ENCODE measurements at places on chromosomes 1 and 21.

GRCh38 chr1:43932786-43933385 is 715 bp upstream of the ARTN start:
- DNase-seq, result no peak

- DNase-seq, result peak; percentile 26
Observed at GRCh38 chr1:88455621-88456256, 228.3 kb upstream of the PKN2 start.

DNA sequence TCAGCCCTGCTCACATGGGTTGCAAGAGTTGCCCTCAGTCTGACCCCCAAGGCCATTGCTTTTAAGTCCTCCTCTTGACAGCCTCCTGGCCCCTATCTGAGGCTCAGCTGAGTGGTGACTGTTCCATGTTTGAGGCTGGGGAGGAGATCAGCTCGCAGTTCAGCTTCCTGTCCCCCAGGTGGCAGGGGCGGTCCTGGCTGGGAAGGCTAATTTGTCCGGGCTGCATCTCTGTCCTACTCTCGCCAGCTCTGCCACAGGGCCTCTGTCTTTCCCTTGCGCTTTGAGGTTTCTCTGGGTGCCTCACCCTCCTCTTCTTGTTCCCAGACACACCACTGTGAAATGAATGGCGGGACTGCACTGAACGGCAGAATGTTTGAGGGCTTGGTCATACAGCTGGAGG is 157.3 kb downstream of the KCNJ6 start:
- DNase-seq, result peak; percentile 19

GRCh38 chr1:207651583-207651982 is 6.7 kb downstream of the CR1L start:
- no peak for DNase-seq

DNA sequence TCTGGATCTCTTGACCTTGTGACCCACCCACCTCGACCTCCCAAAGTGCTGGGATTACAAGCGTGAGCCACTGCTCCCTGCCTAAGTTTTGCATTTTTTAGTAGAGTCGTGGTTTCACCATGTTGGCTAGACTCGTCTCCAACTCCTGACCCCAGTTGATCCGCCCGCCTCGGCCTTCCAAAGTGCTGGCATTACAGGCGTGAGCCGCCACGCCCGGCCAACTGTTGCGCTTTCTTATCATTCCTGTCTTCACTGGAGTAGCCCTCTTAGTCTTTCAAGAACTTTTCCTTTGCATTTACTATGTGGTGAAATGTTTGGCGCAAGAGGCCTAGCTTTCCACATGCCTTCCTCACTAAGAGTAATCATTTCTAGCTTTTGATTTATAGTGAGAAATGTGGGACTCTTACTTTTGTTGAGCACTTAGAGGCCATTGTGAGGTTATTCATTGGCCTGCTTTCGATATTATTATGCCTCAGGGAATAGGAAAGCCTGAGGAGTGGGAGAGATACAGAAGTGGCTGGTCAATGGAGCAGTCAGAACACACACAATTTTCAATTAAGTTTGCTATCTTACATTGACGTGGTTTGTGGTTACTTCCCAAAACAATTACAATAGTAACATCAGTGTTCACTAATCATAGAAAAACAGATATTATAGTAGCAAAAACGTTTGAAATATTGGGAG is 111.0 kb downstream of the ZMYM4 start:
- DNase-seq, result no peak

DNA sequence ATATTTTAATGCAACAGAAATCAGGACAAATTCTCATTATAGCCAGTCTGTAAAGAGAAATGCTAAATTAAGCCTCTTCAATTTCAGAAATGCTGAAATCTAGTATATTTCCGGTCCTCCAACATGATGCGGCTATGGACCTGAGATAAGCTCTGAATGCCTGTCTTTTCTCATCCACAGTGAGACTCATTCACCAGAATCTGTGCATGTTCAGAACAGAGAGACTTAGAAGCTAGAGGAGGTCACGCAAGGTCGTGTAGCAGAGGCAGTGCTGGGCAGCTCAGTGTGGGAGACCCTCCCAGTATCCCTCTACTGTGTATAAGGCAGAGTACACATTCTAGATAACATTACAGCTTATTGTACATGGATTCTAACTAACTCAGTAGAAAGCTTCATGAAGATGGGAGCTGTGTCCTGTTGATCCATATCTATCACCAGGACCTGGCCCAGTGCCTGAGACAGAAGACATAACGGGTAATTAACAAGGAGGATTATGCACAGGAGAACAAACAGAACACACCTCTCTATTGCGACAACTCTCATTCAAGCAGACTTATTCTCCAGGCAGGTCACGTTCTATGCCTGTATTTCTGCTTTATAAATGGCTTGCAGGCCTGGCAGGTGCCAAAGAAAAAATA is 97.0 kb upstream of the COA6 start:
- no peak for DNase-seq

- no peak for DNase-seq
Observed at GRCh38 chr1:36560177-36560576, 77.5 kb upstream of the CSF3R start.

- peak; percentile 91 for DNase-seq
Observed at GRCh38 chr1:42551180-42551579, 88.1 kb downstream of the CCDC30 start.

- DNase-seq, result no peak
Observed at GRCh38 chr1:165841582-165842017, 14.2 kb downstream of the UCK2 start.

DNA sequence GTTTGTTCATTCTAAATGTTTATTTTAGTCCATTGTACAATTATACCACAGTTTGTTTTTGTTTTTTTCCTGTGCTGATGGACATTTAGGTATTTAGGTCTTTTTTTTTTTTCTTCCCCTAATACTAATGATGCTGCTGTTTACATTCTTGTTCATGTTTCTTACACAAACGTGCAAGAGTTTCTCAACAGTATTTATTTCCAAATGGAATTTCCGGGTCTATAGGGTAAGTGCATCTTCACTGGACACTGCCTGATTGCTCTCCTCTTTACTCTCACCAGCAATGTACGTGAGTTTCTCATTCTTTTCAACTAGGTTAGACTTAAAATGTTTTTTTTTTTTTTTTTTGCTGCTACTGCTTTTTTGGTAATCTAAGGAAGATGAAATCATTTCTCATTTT is 122.7 kb downstream of the PPP1R12B start:
- DNase-seq, result no peak

All from KBM-7 (cell line).